ENCODE measurements at places on chromosomes 7 and 10. TPM values are rescaled to one million over a fixed set of nuclear protein-coding genes. Genes with fewer than 3 reads are reported as not detected.
A peak's percentile ranks its signal among the peaks of the same experiment; 100 is the strongest.

The CLDN4 gene
- 689 TPM for total RNA-seq

The CXCL12 gene
- 5.4 TPM for total RNA-seq

The OR13A1 gene
- not detected for total RNA-seq

The CPA2 gene
- total RNA-seq = not detected

The ANKRD30A gene
- total RNA-seq = not detected

The KCND2 gene
- total RNA-seq = 0.05 TPM

The LBX1 gene
- total RNA-seq = not detected

The STK32C gene
- 9.2 TPM for total RNA-seq

The DPP6 gene
- total RNA-seq = 0.05 TPM

- DNase-seq = peak; percentile 88
Measured at GRCh38 chr10:4498711-4499251, 327.2 kb upstream of the AKR1E2 start.

- DNase-seq = peak; percentile 92
Measured at GRCh38 chr7:101882005-101882421, 64.6 kb downstream of the CUX1 start.

- DNase-seq = no peak
Measured at GRCh38 chr7:150996376-150997074, 5.7 kb downstream of the NOS3 start.

DNA sequence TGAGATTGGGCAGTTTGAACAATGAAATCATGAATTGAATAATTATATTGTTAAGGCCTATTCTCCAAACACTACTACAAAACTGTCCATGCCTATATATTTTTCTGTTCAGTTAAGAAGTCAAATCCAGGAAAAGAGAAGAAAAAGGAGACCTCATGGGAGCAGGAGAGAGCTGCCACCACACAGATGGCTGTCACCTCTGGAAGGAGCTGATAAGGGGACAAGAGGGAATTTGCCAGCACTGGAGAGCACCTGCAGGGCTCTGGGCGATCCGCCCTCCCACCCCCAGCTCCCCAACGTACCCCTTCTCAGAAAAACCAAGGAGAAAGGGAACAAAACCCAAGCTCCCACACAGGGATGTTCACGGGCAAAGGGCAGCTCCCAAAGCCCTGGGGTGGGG is 227.8 kb downstream of the TNS3 start:
- DNase-seq = no peak

- peak; percentile 23 for DNase-seq
Measured at GRCh38 chr7:8261711-8262695, at the start of gene ICA1. Gene ICA1 (minus strand): TSS chr7:8262167. CDS start chr7:8235926, 26,241 bp downstream.

DNA sequence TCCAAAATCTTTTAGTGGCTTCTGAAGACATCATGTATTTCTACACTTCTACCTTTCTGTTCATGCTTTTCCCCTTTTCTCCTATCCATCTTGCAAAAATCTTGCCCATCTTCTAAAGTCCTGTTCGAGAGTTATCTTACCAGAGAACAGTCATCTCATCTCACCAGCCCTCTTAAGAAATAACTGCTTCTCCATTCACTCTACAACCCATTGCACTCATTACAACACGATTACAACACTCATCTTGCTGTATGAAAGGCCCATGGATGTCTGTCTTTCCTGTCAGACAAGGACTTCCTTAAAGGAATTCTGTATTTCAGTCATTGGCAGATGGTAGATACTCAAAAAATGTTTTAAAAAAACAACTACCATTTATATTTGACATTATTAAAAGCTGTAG is 30.8 kb downstream of the ZNF438 start:
- peak; percentile 65 for DNase-seq

- peak; percentile 54 for DNase-seq
Measured at GRCh38 chr10:74051736-74052342, 53.9 kb downstream of the VCL start.

DNA sequence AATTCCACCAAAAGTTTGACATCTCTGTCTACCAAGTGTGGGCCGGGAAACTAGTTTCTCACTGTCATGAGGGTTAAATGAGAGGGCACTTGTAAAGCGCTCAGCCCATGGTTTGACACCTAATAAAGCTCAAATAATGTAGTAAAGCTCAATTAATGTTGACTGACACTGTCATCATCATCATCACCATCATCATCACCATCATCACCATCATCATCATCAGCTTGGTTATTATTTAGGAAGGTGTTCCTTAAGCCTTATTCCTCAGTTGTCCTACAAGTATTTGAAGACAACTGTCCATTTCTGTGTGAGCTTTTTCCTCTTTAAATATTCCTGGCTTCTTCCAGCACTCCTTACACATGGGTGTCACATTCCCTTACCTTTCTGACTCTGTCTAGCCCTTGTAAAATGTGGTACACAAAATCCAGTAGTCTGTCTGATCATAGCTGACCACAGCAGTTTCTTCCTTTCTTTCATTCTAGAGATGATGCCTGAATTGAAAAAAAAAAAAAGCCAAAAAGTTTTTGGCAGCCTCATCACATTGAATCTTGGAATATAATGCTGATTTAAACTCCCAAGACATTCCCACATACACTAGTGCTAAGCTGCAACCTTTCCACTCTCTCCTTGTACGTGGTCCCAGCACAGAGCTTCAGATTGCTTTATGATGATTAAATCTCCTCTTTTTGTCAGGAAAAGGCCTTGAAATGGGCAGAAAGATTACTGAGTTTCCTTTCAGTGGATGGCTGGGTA is 40.6 kb upstream of the SEPHS1 start:
- no peak for DNase-seq

DNA sequence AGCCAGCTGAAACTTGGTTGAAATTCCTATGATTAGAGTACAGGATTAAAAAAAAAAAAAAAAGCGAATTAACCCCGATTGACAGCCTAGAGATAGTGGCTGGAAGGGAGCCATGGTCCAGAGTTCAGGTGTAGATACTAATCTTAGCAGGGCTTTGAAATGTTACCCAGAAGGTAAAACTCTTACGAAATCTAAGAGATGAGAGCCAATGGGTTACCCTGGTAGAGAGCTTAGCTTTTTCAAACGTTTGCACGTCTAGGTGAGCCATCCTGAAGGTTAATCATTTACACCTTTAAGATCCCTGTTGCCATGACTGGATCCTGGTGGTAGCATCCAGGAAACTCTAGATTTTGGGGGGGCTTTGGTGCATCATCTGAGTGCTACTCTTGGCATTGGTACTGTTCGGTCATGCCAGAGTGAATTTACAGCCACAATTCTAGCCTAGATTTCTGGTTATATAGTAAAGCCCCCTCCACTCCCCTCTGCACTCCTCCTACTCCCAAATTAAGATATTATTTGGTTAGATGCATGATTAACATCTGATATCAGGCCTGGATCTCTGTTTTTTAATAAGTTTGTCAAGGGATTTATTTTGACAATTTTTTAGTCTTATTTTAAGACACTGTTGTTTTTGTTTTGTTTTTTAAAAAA is 1.2 kb downstream of the AGFG2 start:
- peak; percentile 75 for DNase-seq

- no peak for DNase-seq
Measured at GRCh38 chr7:45105588-45106188, 5.8 kb downstream of the TBRG4 start.

DNA sequence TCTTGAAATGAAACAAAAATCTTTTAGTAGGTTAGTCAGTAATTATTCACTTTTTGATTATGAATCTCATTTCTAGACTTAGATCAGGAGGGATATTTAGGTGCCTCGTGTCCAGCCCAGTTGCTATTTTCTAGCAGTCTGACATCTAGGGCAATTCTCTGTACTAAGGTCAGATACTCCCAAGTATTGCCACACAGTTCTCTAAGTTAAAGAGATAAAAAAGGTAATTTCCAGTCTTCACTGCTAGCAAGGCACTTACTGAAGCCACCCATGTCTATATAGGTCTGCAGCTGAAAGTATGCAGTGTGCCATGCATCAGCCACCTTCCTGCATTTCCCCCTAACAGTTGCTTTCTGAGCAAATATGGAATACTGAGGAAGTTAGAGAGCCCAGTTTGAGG is 83.4 kb downstream of the PON1 start:
- DNase-seq = no peak

GRCh38 chr7:90771281-90771680 is 175.2 kb downstream of the CDK14 start:
- no peak for DNase-seq

- DNase-seq = peak; percentile 96
Measured at GRCh38 chr10:121690152-121690848, 92.1 kb upstream of the FGFR2 start.

GRCh38 chr10:18216482-18216881 is 76.3 kb downstream of the CACNB2 start:
- DNase-seq = peak; percentile 17

DNA sequence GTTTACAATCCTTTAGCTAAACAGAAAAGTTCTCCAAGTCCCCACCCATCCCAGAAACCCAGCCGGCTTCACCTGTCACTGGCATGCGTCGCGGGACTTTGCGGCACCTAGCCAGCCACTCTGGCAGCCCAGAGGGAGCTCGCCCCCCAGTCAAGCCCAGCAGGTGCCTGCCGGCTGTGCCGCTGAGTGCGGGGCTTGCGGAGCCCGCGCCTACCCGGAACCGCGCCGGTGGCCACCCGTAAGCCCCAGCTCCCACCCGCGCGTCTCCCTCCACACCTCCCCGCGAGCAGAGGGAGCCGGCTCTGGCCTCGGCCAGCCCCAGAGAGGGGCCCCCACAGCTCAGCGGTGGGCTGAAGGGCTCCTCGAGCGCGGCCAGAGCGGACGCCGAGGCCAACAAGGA is 446.1 kb downstream of the GRM8 start:
- DNase-seq = no peak

DNA sequence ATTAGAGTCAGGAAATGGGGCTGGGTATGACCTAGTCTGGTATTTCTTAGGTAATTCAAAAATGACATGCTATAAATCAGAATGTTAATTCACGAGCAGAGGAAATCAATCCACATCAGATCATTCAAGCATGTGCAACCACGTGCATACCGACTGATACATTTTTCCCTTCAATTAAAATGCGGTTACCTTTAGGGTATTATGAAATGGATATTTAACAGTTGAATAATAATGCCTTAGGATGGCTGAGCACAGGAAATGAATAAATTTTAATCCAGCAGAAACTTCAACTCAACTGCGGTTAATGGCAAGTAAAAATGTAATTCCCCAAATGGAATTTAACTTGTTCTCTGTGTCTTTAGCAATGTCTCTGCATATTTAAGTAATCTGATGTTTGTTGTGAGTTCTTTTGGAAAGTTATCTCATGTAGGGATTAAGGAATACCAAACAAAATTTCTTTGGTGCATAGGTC is 9.2 kb downstream of the CPA2 start:
- DNase-seq = peak; percentile 55

GRCh38 chr7:26699766-26700165 is 164.6 kb downstream of the SKAP2 start:
- DNase-seq = peak; percentile 31

- DNase-seq = no peak
Measured at GRCh38 chr7:139131-139530, 53.2 kb upstream of the FAM20C start.

GRCh38 chr7:122584676-122585251 is 114.2 kb downstream of the RNF133 start:
- DNase-seq = no peak

DNA sequence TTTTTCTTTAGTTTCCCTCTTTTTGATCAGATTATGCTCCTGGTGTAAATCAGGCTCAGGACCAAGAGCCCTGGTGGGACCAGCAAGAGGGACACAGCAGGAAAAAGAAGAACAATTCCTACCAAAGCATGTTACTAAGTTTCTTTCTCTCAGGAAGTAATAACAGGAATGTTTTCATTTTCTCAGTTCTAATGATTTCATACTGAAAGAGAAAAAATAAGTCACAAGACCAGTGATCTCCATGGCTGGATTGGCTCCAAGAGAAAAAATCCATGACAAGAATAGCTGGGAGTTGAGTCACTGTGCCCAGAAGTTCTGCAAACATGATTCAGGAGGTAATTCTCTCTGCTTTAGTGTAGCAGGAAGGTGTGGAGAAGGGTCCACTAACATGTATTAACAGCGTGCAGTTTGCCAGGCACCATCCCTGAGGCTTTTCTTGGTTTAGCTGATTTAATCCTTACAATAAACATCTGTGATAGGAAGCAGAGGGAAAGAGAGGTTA is 23.8 kb upstream of the IFIT2 start:
- DNase-seq = peak; percentile 100

DNA sequence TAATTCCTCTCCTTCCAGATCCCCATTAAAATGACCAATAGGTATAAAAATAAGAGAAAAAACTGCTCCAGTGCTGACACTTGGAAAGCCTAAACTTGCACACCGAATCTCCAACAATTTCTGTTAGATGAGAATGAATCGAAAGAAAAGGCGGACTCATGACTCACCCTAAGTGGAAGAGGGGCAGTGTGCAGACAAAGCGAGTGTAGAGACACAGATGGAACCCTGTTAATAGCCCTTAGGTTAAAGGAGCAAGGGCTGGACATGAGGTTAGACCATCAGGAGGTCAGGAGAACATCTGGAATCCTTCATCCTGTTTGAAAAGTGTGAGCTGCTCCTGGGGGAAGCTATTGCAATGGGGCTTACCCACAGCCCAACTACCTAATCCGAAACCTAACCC is 103.4 kb upstream of the GLI3 start:
- DNase-seq = no peak
